Kidney tubule cell (primary cell): ENCODE measurements at places on chromosomes 3 and 15.

- no peak for DNase-seq
Measured at GRCh38 chr3:13574798-13575451, 26.0 kb downstream of the FBLN2 start.

GRCh38 chr15:63118854-63119253 lies 2.8 kb upstream of the LACTB start:
- DNase-seq: no peak

- no peak for DNase-seq
Measured at GRCh38 chr15:58559904-58560588, 128.3 kb downstream of the LIPC start.

DNA sequence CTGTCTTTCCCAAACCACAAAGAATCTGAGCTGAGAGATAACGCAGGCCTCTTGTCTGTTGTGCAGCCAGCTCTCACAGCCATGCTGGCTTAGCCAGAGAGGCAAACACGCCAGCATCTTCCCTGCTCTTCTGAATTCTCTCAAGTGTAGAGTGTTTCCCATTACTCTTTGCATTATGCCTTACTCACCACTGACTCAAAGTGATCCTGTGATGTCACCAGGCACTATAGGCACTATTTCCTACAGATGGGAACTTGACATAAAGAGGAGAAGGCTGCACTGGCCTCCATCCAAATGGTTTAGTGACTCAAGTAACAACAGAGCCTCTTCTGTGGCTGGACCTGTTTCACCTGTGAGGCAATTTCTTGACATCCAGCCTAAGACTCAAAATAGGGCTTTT lies 44.4 kb downstream of the PDZRN3 start:
- peak; percentile 65 for DNase-seq

- DNase-seq: no peak
Measured at GRCh38 chr3:101255441-101255840, 64.9 kb downstream of the IMPG2 start.

- peak; percentile 14 for DNase-seq
Measured at GRCh38 chr3:133463347-133463860, 63.5 kb downstream of the BFSP2 start.

DNA sequence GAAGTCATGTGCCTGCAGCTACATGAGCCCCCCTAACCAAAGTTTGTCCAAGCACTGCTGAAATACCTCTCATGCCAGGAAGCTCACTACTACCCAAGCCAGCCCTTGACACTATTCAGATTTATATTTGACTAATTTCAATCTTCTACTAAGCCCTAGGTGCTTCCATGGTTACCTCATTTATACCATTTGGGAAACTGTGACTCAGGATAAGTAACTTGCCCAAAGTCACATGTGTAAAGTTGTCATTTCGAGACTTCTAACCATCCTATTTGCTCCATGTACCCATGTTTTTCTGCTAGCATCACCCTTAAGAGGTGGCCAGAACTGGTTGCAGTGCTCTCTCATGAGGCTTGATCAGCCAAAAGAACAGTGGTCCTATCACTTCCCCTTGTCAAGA lies 20.7 kb upstream of the TIMP4 start:
- peak; percentile 44 for DNase-seq

- DNase-seq: no peak
Measured at GRCh38 chr15:35876762-35877161, 330.8 kb upstream of the DPH6 start.

- DNase-seq: peak; percentile 41
Measured at GRCh38 chr15:82183121-82184031, 79.2 kb downstream of the EFL1 start.

DNA sequence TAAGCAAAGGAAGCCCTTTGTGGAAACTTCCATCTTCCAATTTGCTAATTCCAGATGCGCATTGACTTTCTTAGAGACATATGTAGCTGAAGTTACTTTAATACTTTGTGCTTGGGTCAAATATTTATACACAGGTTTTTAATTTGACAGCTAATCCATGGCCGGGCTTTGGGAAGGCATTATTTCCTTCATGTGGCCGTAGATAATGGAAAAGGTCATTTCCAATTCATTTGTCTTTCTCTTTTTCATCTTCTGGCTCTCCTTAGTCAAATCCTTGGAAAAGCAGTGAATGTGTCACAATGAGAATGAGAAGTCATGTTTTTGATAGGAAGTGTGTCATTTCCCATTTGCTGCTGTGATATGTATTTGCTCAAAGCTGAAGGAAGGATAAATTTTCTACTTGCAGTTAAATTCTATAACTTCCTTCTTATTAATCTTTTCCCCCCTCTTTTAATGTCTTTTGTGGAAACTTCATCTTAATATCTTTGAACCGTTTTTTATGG lies 323.3 kb downstream of the CLSTN2 start:
- DNase-seq: no peak

DNA sequence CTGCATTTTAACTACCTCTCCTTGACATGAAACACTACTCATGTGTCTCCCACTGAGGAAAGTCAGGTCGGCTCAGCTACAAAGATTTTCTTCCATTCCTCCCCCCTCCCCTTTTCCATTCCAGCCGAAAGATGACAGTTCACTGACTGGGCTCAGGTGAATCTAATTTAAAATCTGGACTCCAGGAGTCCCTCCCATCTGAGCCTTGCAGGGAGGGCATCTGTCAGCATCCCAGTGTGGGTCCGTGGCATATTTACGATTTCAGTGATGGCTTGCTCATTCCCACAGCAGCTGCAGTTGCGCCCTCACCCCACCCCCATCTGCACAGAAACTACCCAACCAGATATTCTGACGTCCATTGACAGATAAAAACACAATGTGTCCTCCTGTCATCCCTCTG lies 153.7 kb upstream of the ARRDC4 start:
- DNase-seq: no peak

DNA sequence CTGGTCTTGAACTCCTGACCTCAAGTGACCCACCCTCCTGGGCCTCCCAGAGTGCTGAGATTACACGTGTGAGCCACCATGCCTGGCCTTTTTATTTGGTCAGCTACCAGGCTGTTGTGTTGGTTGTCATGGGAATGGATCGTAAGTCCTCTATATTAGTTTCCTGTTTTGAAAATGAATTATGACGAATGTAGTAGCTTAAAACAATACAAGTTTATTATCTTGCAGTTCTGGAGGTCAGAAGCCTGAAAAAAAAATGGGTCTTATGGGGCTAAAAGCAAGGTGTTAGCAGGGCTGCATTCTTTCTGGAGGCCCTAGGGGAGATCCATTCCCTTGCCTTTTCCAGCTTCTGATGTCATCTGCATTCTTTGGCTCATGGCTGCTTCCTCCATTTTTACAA lies 25.1 kb upstream of the HERC1 start:
- DNase-seq: peak; percentile 7

GRCh38 chr3:15108082-15108545 lies 9.2 kb upstream of the RBSN start:
- DNase-seq: peak; percentile 72

DNA sequence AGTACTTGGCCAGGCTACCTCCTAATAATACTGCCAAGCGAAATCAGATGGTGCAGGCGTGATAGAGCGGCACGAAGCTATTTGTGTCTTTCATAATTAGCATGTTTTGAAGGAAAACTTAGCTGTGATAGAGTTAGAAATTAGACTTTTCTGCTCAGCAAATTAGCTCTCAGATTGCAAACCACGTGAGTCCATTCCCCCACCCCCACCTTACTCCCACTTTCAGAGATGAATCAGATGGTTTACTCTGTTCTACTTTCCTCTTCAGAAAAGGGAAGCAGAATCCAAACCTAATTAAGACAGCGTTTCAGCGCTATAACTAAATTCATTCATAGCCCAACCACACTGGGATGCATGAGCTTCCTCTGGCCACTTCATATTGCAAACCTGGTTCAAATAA lies 214.6 kb downstream of the SLCO3A1 start:
- peak; percentile 20 for DNase-seq

GRCh38 chr15:46126581-46126980 lies 491.8 kb downstream of the SQOR start:
- DNase-seq: no peak

- no peak for DNase-seq
Measured at GRCh38 chr15:53457479-53457878, 302.0 kb downstream of the WDR72 start.

DNA sequence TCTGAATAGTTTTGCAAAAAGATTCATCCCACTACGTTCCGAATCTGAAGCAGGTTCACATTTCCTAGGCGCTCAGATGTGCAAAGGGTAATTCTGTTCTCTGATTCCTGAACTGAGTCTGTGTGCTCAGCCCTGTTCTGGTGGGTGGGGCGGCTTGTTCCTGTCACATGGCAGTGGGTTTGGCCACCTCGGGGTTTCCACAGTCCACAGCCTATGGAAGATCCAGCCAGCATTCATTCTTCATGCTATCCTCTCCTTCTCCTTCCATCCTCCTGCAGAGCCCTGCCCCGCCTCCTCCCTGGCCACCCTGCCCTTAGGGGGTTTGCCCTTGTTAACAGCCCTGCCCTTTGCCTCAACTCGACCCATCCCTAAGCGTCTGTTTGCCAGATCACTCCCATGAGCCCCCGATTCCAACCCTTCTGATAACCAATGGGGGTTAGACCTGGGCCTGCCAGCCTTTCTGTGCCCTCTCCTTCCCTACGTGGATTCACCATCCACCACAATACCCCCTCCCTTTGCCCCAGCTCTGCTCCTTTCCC lies 31.0 kb downstream of the PRR20G start:
- DNase-seq: no peak

DNA sequence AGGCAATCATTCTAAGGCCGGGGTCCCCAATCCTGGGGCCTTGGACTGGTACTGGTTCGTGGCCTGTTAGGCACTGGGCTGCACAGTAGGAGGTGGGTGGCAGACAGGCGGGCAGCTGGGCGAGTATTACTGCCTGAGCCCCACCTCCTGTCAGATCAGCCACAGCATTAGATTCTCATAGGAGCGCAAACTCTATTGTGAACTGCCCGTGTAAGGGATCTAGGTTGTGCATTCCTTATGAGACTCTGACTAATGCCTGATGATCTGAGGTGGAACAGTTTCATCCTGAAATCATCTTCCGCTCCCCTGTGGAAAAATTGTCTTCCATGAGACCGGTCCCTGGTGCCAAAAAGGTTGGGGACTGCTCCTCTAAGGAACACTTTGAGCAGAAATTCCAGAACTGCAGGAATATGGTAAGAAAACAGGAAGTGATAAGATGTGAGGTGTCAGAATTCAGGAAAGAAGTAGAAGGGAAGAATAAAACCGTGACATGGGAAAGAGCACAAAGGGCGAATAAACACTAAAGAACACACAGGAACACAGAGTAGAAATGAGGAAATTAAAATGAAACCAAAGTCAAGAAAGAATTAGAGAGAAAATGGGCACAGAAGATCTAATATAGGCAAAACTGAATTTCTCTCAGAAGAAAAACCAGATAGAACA lies 57.6 kb downstream of the PDCD6IP start:
- peak; percentile 67 for DNase-seq

DNA sequence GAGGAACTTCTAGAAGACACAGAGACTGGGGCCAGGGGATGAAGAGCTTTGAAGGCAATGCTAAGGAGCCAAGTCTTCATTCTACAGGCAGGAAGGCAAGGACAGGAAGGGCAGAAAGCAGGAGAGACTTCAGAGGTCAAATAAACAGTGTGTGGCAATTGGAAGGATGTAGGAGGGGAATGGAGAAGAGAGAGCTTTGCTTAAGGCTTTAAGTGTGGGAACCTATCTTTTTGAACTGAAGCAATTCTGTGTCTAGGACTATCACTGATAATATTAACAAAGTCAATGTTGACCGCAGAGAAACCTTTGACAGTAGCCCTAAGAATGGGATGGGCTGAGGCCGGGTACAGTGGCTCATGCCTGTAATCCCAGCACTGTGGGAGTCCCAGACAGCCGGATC lies 325.0 kb downstream of the FOXP1 start:
- DNase-seq: no peak

- DNase-seq: peak; percentile 25
Measured at GRCh38 chr15:52682200-52682599, 3.0 kb upstream of the ATOSA start.

DNA sequence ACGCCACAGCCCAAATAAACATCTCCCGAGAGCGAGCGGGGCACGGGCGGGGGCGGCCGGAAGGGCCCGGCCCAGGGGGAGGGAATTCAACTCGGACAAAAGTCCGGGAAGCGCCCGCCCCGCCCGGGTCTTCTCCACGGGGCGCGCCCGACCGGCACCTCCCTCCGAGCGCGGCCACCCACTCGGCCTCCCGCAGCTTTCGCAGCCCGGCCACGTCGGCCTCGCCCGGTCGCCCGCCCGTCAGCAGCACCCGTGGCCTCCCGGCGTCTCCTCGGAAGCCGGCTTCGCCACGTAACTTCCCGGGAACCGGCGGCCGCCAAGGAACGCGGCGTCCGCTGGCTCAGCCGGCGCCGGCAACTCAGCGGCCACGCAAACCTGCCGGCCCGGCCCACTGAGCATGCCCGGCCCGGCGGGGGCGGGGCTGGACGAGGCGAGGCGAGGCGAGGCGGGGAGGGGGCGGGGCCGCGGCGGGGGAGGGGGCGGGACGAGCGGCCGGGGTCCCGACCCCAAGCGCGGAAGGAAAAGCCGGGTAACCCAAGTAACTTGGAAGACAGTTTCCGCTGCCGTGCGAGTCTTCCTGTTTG lies at the start of gene TJP1:
TSS of gene TJP1 (minus strand) at position 369 of the 584 bp plus-strand sequence. CDS start 440 bp downstream, outside the sequence.
- DNase-seq: peak; percentile 88

GRCh38 chr3:13621381-13622221 lies 72.7 kb downstream of the FBLN2 start:
- DNase-seq: no peak

- DNase-seq: peak; percentile 93
Measured at GRCh38 chr3:30282154-30282696, 324.2 kb upstream of the TGFBR2 start.

GRCh38 chr3:133930341-133930933 lies 34.8 kb upstream of the RAB6B start:
- peak; percentile 75 for DNase-seq

DNA sequence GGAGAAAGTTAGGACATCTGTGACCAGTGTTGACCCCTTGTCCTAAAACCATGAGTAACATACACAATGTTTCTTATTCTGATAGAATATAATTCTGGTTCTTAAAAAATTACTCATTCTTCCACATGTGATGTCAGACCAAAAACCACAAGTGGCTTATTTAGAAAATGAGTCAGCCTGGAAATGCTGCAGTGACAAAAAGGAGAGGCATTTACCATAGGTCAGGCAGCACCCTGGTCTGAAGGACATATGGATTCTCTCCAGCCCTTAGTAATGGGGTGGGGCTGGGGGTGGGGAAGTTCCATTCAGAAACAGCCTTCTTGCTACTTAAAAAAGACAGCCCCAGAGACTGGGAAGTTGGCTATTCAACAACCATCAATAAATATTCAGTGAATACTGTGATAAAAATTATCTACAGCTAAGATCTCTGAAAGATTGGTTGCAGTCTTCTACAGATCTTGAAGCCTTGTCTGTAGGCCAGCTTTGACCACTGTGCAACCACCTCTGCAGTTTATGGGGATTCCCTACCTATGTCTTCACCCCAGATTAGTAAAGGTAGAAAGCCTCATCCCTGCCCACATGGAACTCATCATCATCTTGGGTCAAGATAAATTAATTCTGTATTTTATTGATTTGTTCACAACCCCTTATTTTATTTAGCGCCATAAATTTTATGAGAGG lies 34.9 kb upstream of the TIMP4 start:
- peak; percentile 95 for DNase-seq

GRCh38 chr15:93042211-93042610 lies 46.8 kb downstream of the RGMA start:
- no peak for DNase-seq
